ENCODE measurements at places on chromosomes 4 and X.

- peak; percentile 78 for DNase-seq
Measured at GRCh38 chr4:124322234-124323065, 390.1 kb downstream of the ANKRD50 start.

DNA sequence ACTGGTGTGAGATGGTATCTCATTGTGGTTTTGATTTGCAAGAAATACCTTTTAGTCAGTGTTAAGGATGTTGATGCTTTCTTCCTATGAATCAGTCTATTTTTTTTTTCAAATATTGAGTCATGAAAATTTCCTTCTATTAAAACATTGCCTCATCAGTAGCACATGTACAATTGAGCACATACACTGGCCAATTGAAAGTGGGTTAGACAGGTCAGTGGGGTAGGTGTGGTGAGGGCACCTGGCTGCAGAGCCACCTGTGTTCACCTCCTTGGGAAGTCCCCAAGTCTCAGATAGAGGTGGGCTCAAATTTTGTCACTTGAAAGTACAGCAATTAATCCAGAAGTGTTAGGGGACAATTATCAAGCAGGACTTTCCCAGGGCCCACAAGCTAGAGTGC lies 243.7 kb downstream of the SPRY1 start:
- DNase-seq = peak; percentile 54

- DNase-seq = no peak
Measured at GRCh38 chr4:90093526-90093925, 33.7 kb upstream of the CCSER1 start.

DNA sequence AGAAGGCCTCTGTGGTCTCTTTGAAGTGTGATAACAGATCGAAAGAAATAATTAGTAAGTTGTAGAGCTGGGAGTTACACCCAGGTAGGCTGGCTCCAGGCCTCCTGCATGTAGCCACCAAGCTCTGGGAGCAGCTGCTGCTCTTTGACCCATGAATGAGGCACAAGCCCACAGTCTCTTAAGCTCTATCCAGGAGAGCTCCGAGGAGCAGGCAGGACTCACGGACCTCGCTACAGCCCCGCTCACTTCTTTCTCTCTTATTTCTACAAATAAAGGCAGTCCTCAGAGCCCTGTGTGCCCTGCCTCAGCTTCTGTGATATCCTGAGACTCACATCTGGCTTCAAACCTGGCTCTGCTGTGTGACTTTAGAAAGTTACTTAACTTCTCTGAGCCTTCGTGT lies 86.9 kb downstream of the EVC start:
- no peak for DNase-seq

GRCh38 chr4:101274888-101275752 lies 72.2 kb downstream of the PPP3CA start:
- peak; percentile 57 for DNase-seq

DNA sequence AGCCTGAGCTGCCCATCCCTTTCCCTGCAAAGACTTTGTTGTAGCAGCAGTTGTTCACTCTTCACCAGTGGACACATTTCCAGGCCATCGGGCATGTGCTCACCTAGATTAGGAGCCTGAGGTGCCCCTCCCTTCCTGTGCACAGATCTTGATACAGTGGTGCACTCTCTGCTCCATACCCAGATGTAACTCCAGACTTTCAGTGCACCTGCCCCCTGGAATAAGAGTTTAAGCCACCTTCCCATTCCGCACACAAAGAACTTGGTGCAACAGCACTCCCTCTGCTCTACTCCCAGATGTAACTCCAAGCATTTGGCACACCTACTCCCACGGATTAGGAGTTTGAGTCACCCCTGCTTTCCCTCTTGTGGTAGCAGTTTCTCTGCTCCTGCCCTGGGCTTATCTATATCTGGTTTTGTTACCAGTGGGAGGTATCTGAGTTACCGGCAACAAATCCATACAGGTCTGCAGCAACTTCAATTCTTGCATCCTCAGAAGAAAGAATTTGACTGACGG lies 36.0 kb upstream of the PLK4 start:
- DNase-seq = peak; percentile 26

GRCh38 chrX:118577041-118577440 lies 81.4 kb downstream of the DOCK11 start:
- no peak for DNase-seq

GRCh38 chr4:153789741-153790499 lies 1.0 kb upstream of the SFRP2 start:
- no peak for DNase-seq

- DNase-seq = peak; percentile 93
Measured at GRCh38 chr4:72896515-72896914, 173.0 kb downstream of the COX18 start.

- no peak for DNase-seq
Measured at GRCh38 chr4:38278255-38278654, 318.1 kb downstream of the PTTG2 start.

DNA sequence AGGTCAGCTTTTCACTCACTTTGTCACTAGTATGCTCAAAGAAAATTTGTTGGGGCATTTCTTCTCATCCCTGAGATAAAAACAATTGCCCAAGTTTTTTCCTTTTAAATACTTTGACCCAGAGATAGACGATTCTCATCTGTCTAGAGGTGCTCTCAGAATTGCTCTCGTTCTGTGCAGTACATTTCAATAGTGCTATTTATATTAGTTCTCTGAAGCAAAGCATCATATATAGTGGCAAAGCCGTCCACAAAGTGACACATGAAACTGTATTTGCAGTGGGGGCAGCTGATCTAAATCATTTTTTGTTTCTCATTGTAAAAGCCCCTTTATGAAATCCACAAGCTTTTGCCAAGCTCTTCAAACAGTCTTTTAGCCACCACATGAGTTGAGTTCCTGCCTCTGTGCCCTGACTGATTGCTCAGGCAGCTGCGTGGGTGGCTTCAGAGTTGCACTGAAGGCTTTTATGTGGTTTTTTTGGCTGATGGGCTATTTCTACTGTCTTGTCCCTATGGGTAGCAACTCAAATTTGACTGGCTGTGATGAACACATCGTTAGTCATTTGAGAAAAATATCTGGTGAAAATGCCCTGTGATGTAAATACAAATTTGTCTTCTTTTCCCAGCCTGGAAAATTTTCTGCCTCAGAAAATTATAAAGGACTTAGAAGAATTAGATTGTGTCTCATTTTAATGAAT lies 119.1 kb upstream of the OTUD4 start:
- DNase-seq = peak; percentile 31

- DNase-seq = peak; percentile 3
Measured at GRCh38 chrX:17814557-17814956, 46.5 kb downstream of the RAI2 start.

GRCh38 chr4:57098415-57098814 lies 11.8 kb downstream of the IGFBP7 start:
- no peak for DNase-seq

DNA sequence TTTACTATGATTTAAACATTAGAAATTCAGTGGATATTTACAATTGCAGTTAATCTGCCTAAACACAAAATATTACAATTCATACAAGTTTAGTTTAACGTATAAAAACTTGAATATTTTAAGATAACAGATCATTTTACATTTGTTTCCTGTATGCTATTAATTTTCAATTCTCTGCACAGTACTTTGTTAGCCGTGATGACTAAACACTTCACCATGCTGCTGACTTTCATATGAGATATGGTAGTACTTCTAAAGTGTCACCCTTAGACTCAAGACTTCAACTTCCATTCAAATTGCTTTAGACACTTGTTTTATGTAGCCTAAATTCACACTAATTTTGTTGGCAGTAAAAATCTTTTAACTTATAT lies 1646.4 kb upstream of the ADGRL3 start:
- peak; percentile 40 for DNase-seq

- DNase-seq = peak; percentile 77
Measured at GRCh38 chrX:25523574-25524540, 508.1 kb upstream of the ARX start.

DNA sequence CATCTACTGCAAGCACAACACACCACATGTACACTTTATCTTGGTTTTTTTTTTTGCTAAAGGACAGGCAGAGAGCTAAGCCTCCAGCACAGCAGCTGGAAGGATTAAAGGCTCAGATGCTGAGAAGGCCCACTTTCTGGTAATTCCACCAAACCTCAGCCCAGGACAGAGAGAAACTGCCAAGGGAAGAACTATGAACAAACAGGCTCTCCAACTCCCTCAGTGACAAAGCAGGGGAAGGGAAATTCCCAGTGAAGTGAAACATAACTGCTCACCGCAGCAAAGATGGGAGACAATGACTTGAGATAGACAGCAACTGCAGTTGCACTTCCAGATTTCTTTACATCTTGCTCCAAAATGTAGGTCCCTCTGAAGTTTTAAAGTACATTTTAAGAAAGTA lies 4.8 kb downstream of the PROM1 start:
- peak; percentile 18 for DNase-seq

- DNase-seq = no peak
Measured at GRCh38 chr4:40934676-40935075, 184.9 kb downstream of the NSUN7 start.

DNA sequence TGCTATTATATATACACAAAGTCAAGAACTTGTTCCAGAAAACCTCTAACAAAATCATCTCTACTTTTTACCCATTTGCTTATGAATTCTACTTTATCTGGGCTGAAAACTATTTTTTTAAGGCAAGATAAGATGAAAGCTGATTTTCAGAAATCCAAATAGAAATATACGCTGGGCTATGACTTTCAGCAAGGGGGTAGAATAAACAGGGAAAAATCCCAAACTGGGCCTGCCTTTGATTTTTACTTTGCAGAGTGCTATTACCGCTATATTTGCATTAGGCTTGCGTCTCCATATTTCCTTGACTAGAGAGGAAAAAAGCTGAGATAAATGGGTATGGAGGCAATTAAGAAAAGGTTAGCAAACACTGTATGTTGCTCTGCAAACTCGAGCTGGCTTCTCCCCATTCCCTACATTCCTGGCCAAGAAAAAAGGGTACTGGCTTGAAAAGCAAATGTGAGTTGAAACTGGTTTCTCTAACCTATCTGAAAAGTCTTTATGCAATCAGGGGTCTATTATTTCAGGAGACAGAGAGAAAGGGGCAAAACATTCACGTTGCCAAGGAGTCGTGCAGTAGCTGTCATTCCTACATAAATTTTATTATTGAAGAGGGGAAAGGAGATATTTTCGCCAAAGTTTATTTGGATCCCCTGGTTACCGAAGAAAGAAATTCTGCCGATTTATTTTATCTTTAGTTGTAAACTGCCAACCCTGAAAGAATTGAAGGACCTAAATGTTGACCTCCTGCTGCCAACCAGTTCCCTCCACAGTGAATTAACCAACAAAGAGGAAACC lies 2.2 kb downstream of the TMEM47 start:
- DNase-seq = peak; percentile 4

GRCh38 chr4:152160225-152160800 lies 375.6 kb downstream of the FBXW7 start:
- no peak for DNase-seq

- DNase-seq = peak; percentile 18
Measured at GRCh38 chrX:26918631-26919030, 544.5 kb downstream of the PPP4R3C start.

GRCh38 chrX:19194285-19195242 lies 72.3 kb upstream of the ADGRG2 start:
- DNase-seq = no peak

- no peak for DNase-seq
Measured at GRCh38 chr4:125486351-125486750, 171.6 kb downstream of the FAT4 start.

DNA sequence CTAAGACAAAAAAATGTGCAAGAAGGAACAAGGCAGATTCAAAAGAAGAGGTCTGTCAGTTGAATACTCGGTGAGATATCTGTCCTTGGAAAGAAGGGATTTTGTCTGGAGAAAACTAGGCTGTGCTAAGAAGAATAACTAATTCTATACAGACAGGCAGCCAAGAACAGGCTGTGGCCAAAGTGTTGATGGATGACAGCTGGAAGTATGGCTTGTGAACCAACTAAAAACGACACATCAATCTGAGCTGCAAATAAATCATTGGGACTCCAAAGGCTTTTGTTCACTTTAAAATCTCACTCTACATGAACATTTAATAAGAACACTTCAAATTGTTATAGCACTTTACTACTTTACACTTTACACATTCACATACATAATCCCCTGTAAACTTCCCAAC lies 70.5 kb upstream of the IGSF1 start:
- no peak for DNase-seq

DNA sequence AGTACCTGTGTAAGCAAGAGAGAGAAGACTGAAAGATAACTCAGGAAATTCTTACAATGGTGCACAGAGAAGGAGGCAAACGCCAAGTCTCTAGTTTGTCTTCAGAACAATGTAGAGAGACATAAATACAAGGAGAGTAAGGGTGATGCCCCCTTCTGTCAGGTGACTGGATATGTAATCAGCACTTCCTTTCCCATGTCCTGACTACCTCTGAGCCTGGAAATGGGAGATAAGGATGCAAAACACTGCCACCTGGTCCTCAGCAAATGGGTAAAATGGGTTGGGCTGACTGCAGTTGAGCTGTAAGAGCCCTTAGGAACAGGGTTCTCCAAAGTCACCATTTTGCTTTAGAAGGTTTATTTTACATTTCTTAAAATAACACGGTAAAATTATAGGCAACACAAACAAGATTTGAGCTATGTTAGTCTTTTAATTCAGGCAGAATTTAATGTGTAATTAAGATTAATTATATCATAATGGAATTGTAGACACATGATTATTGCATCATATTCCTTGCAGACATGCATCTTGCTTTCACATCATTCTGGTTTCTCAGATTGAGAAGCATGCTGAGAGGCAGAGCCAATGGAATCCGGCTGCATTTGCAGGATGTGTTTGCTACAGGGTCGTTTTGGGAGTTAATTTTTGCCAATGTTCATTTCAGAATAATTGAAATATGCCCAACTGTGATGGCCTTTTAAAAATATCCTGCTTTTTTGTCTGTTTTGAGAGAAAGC lies 37.2 kb upstream of the ARX start:
- no peak for DNase-seq

GRCh38 chr4:54780149-54780495 lies 122.4 kb downstream of the KIT start:
- DNase-seq = no peak

DNA sequence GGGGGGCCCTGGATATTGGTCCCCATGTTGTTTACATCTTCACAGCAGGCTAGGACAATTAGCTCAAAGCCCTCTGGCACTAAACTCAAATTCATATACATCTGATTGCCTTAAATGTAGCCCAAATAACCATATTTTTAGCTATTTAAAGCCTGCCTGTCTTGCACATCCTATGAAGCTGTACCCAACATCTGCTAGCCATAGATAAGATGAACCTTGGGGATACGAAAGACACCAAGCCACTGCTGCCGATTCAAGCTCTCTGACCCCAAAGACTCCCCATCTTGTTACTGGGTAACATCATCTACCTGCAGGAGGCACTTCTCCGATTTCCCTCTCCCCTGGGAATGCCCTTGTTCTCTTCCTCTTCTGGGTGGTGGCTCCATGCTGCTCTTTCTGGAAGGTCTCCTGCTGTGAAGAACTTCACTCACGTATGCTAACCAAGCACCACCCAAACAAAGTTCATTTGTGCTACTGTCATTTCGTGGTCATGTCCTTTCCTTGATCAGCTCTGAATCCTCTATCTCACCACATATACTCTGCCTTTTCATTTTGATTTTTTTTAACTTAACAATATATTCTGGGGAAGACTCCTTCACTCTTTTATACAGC lies 107.7 kb upstream of the ATXN3L start:
- DNase-seq = no peak

DNA sequence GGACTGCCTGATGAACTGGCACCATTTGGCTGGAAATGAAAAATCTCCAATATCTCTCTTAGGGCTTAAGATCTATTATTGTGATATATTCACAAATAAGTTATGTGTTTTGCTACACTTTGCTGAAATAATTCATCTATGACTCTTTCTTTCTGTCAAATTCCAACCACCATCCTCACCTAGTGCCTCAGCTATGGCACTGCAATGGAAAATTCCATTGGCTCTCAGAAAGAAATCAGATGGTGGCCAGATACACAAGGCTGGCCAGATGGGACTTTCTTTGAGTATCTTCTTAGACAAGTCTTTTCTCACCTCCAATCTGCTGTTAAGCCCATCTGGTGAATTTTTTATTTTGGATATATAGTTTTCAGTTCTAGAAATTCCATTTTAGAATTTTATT lies 28.0 kb downstream of the NAT8L start:
- DNase-seq = peak; percentile 6
